ENCODE measurements at places on chromosomes 11 and 22. TPM values are rescaled to one million over a fixed set of nuclear protein-coding genes. Genes with fewer than 3 reads are reported as not detected.
A peak's percentile ranks its signal among the peaks of the same experiment; 100 is the strongest.

The DAGLA gene
- total RNA-seq: 0.13 TPM

The DDIAS gene
- total RNA-seq: 2.3 TPM

The ALX4 gene
- total RNA-seq: not detected

GRCh38 chr11:63985812-63986155, 454 bp upstream of the OTUB1 start:
- peak; percentile 75 for DNase-seq
- peak overlapping the region; percentile 99 for H3K27ac ChIP-seq
- peak overlapping the region; percentile 99 for H3K4me3 ChIP-seq
- H3K36me3 ChIP-seq: no peaks in the 10 kb centered on the region
- H3K27me3 ChIP-seq: no peaks in the 10 kb centered on the region

GRCh38 chr22:44855855-44856254, 103.5 kb downstream of the ARHGAP8 start:
- H3K27ac ChIP-seq: no peak overlapping the region
- no peaks in the 10 kb centered on the region for H3K36me3 ChIP-seq
- DNase-seq: no peak
- no peaks in the 10 kb centered on the region for H3K27me3 ChIP-seq
- H3K4me3 ChIP-seq: no peak overlapping the region

DNA sequence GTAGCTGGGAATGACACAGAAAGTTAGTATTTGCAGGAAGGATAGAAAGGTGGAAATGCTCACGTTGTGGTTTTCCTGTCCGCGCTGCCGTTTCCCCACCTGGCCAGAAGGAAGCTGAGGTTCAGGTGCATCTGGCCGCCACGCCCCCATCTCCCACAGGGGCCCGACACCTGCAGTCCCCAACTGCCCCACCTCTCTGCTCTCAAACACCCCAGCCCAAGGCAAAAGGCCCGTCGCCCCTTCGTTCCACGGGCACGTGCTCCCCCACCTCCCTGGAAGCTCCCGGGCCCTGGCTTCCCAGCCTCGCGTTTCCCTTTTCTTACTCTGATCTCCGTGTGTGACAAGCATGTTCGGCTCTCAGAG, 985.1 kb downstream of the BRD1 start:
- H3K36me3 ChIP-seq: no peaks in the 10 kb centered on the region
- no peak for DNase-seq
- H3K27ac ChIP-seq: no peak overlapping the region
- no peak overlapping the region for H3K4me3 ChIP-seq
- no peaks in the 10 kb centered on the region for H3K4me1 ChIP-seq

- no peak overlapping the region for H3K4me3 ChIP-seq
- H3K36me3 ChIP-seq: no peaks in the 10 kb centered on the region
- no peaks in the 10 kb centered on the region for H3K4me1 ChIP-seq
These were observed 54.7 kb upstream of the SLC6A5 start for GRCh38 chr11:20544603-20545237.

GRCh38 chr11:112881461-112881860, 79.8 kb upstream of the NCAM1 start:
- H3K36me3 ChIP-seq: no peaks in the 10 kb centered on the region
- H3K27me3 ChIP-seq: no peaks in the 10 kb centered on the region
- DNase-seq: no peak
- no peak overlapping the region for H3K4me3 ChIP-seq

GRCh38 chr11:118870396-118871343, 13.0 kb upstream of the CXCR5 start:
- DNase-seq: no peak
- H3K4me3 ChIP-seq: peak overlapping the region; percentile 82
- H3K27me3 ChIP-seq: no peaks in the 10 kb centered on the region
- no peaks in the 10 kb centered on the region for H3K36me3 ChIP-seq
- peaks cover 33% of the 10 kb centered on the region for H3K4me1 ChIP-seq

- H3K27me3 ChIP-seq: no peaks in the 10 kb centered on the region
- no peak overlapping the region for H3K4me3 ChIP-seq
- H3K27ac ChIP-seq: no peak overlapping the region
- DNase-seq: no peak
- H3K36me3 ChIP-seq: no peaks in the 10 kb centered on the region
These were observed 31.5 kb upstream of the RAB38 start for GRCh38 chr11:88206751-88207150.
